ENCODE measurements at places on chromosomes 13 and 19. TPM values are rescaled to one million over a fixed set of nuclear protein-coding genes. Genes with fewer than 3 reads are reported as not detected.

GRCh38 chr19:57708641-57709361, at the start of gene ZNF154:
Gene ZNF154 (minus strand): TSS chr19:57709204. CDS start chr19:57708971, 233 bp downstream.
- peak within 1 kb of the TSS; percentile 42 for H3K4me3 ChIP-seq
- H3K36me3 ChIP-seq = no peaks in the 10 kb centered on the region
- DNase-seq = peak; percentile 50
- no peak within 1 kb of the TSS for H3K27ac ChIP-seq

GRCh38 chr19:57888107-57888559, 704 bp downstream of the ZNF814 start:
- H3K27ac ChIP-seq = peak overlapping the region; percentile 72
- H3K4me3 ChIP-seq = peak overlapping the region; percentile 79
- H3K36me3 ChIP-seq = peaks cover 29% of the 10 kb centered on the region
- H3K4me1 ChIP-seq = no peaks in the 10 kb centered on the region

- no peaks in the 10 kb centered on the region for H3K4me1 ChIP-seq
- H3K27me3 ChIP-seq = no peaks in the 10 kb centered on the region
Measured at GRCh38 chr13:78934336-78934735, 275.4 kb upstream of the OBI1 start.

GRCh38 chr13:98664510-98664909, 87.6 kb upstream of the STK24 start:
- no peak for DNase-seq
- no peaks in the 10 kb centered on the region for H3K27me3 ChIP-seq
- no peaks in the 10 kb centered on the region for H3K4me1 ChIP-seq
- H3K4me3 ChIP-seq = no peak overlapping the region
- no peak overlapping the region for H3K27ac ChIP-seq

GRCh38 chr19:17248011-17248776, 2.5 kb upstream of the NR2F6 start:
- H3K27me3 ChIP-seq = no peaks in the 10 kb centered on the region
- peaks cover 12% of the 10 kb centered on the region for H3K4me1 ChIP-seq
- DNase-seq = no peak
- no peak overlapping the region for H3K27ac ChIP-seq
- H3K4me3 ChIP-seq = no peak overlapping the region
- no peaks in the 10 kb centered on the region for H3K36me3 ChIP-seq

GRCh38 chr13:67063036-67063435, 167.1 kb downstream of the PCDH9 start:
- no peak overlapping the region for H3K27ac ChIP-seq
- no peak overlapping the region for H3K4me3 ChIP-seq
- DNase-seq = no peak
- H3K27me3 ChIP-seq = peaks cover 20% of the 10 kb centered on the region
- no peaks in the 10 kb centered on the region for H3K4me1 ChIP-seq
- no peaks in the 10 kb centered on the region for H3K36me3 ChIP-seq

DNA sequence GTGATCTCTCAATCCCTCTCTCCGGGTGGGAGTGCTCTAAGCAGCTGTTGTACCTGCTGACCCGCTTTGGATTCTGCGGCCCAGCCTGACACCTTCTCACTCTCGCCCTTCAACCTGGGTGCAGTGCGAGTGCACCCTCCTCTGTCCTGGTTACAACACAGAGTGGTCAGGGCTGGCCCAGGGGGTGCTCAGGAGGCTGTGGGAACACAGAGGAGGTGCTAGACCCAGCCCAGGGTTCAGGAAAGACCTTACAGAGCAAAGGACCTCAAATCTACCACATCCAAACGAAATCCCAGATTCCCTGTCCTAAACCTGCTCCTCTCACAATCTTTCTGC, 23.7 kb downstream of the ZNF175 start:
- DNase-seq = no peak
- H3K36me3 ChIP-seq = no peaks in the 10 kb centered on the region
- H3K27ac ChIP-seq = peak overlapping the region; percentile 18
- no peaks in the 10 kb centered on the region for H3K4me1 ChIP-seq
- no peaks in the 10 kb centered on the region for H3K27me3 ChIP-seq

- no peaks in the 10 kb centered on the region for H3K27me3 ChIP-seq
- H3K4me1 ChIP-seq = no peaks in the 10 kb centered on the region
- no peak overlapping the region for H3K4me3 ChIP-seq
- H3K36me3 ChIP-seq = no peaks in the 10 kb centered on the region
- no peak overlapping the region for H3K27ac ChIP-seq
Measured at GRCh38 chr13:92974905-92975429, 251.6 kb upstream of the GPC6 start.

DNA sequence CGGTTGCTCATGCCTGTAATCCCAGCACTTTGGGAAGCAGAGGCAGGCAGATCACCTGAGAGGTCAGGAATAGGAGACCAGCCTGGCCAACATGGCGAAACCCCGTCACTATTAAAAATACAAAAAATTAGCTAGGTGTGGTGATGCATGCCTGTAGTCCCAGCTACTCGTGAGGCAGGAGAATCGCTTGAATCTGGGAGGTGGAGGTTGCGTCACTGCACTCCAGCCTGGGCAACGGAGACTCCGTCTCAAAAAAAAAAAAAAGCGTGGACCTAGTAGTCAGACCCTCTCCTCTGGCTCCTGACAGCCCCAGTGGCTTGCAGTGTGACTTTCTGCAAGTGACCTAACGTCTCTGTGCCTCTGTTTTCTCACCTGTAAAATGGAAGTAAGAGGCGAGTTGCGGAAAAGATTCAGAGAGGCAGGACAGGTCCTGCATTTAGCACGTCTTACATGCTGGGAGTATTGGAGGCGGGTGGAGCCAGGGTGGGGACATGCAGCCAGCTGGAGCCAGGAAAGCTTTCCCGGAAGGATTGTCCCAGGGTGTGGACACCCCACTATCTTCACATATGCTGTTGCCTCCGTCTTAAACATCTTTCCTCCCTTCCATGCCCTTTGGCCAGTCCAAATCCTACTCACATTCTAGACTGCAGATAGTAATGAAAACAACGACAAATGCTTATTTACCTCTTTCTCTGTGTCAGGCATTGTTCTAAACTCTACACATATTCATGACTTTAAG, 2.9 kb downstream of the TUBB4A start:
- H3K4me1 ChIP-seq = peaks cover 9% of the 10 kb centered on the region
- H3K4me3 ChIP-seq = no peak overlapping the region
- H3K27ac ChIP-seq = no peak overlapping the region
- H3K36me3 ChIP-seq = no peaks in the 10 kb centered on the region

GRCh38 chr13:83895994-83896580, 13.8 kb upstream of the SLITRK1 start:
- H3K27me3 ChIP-seq = no peaks in the 10 kb centered on the region
- no peak overlapping the region for H3K27ac ChIP-seq
- no peaks in the 10 kb centered on the region for H3K4me1 ChIP-seq
- DNase-seq = no peak
- H3K36me3 ChIP-seq = no peaks in the 10 kb centered on the region

DNA sequence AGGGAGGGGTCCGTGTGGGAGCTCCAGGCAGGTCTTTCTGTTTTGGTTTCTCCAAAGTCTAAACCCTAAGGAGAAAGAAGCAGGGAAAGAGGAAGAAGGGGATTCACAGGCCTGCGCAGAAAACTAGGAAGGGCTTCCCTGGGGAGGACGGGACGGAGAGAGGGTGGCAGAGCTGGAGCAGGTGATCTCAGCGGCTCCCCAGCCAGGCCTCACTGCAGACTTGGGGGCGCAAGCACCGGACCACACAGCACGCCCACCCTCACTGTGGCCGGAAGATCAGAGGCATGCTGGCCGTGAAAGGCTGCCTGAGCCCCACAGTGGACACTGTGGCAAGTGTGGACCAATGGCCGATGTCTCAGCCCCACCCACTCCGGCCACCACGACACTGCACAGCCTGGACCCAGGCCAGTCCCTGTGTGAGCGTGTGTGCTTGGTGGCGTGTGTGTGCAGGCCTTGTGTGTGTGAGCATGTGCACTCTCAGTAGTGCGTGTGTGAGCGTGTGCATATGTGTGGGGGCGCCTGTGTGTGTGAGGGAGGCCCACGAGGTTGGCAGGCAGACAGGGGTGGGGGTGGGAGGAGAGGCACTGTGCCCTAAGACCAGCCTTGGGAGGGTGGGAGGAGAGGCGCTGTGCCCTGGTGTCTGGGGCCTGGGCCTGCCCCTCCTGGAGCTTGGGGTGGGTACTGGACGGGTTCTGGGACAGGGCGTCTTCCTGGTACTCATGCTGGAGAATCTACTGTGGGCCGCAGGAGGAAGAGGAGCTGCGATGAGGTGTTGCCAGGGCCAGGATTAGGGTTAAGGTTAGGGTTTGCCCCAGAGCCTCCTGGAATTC, 15.4 kb upstream of the TMEM255B start:
- DNase-seq = no peak
- H3K27ac ChIP-seq = no peak overlapping the region
- no peak overlapping the region for H3K4me3 ChIP-seq
- H3K4me1 ChIP-seq = no peaks in the 10 kb centered on the region
- no peaks in the 10 kb centered on the region for H3K36me3 ChIP-seq

GRCh38 chr13:23570099-23570920, at the start of gene TNFRSF19:
Gene TNFRSF19 (plus strand): TSS chr13:23570412. CDS start chr13:23590184, 19,772 bp downstream.
- H3K36me3 ChIP-seq = no peaks in the 10 kb centered on the region
- DNase-seq = peak; percentile 49
- H3K27ac ChIP-seq = no peak within 1 kb of the TSS
- H3K4me3 ChIP-seq = no peak within 1 kb of the TSS
- H3K27me3 ChIP-seq = peaks cover 55% of the 10 kb centered on the region
- H3K4me1 ChIP-seq = peaks cover 4% of the 10 kb centered on the region

DNA sequence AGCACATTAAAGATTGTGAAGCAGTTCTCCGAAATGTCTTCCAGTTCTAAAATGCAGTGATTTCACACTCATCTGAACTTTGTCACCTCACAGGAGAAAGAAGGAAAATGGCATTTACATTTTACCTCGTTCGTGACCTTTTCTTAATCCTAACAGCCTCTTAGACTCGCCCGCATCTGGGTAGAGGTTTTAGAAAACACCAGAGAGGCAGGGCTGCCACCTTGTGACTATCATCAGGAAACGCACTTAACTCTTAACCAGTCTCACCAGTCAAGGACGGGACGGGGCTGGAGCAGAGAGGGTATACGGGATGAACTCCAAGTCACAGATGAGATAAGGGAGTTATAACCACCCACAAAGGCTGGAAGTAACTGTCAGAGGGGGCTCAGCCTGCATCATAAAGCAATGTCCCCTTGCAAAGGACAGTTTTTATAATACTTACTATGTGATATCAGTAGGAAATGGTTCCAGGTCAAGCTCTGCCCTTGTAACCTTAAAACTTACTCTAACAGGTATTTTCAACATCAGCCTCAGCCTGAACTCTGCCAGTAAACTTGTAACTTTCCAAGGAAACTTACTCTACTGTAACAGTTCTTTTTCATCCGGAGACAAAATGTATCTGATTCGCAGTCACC, 8.6 kb upstream of the CEACAM6 start:
- H3K4me1 ChIP-seq = peaks cover 62% of the 10 kb centered on the region
- H3K36me3 ChIP-seq = no peaks in the 10 kb centered on the region
- H3K27me3 ChIP-seq = no peaks in the 10 kb centered on the region
- DNase-seq = peak; percentile 94
- H3K27ac ChIP-seq = peak overlapping the region; percentile 96

GRCh38 chr13:45700971-45701900, 884 bp upstream of the CBY2 start:
- no peaks in the 10 kb centered on the region for H3K36me3 ChIP-seq
- H3K27me3 ChIP-seq = no peaks in the 10 kb centered on the region
- no peak overlapping the region for H3K4me3 ChIP-seq
- H3K4me1 ChIP-seq = no peaks in the 10 kb centered on the region

CD37 gene
- not detected for total RNA-seq

ARL11 gene
- not detected for total RNA-seq

PSG6 gene
- not detected for total RNA-seq

HMGB1 gene
- 1,533 TPM for total RNA-seq

ZNF415 gene
- total RNA-seq = 1.7 TPM

LRRC63 gene
- 0.82 TPM for total RNA-seq

Measured in A673 (cell line).